ENCODE measurements at places on chromosomes 7 and 10.

DNA sequence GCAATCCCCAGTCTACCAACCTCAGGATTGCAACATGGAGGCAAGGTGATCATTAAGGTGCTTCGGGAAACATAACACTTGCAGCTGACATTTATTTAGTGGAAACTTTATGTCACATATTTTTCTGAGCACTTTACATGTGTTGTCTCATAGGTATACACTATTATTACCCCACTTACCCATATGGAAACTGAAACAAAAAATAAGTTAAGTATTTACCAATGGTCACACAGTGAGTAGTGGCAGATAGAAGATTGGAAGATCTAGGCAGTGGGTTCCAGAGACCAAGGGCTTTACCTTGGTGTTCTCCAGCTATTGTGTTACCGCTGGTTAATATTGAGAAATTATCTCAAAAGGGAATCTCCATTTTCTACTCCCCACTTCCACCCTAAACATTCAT lies 1279.1 kb upstream of the SORCS1 start:
- DNase-seq = no peak

- DNase-seq = no peak
Observed at GRCh38 chr10:58362027-58362789, 23.0 kb upstream of the TFAM start.

DNA sequence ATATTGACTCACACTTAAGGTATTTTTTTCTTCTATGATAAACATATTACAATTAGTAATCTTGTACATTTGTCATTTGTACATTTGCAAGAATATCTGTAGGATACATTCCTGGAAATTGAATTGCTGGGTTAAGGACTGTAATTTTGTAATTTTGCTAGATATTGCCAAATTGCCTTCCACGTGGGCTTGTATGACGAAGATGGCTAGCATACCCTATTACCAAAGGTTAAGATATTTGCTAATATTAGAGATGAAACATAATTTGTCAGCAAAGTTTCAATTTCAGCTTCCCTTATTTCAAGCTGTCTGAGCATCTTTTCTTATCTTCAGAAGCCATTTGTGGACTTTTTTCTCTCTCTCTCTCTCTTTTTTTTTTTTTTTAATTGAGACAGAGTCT lies 1.0 kb upstream of the LYZL2 start:
- DNase-seq = no peak

DNA sequence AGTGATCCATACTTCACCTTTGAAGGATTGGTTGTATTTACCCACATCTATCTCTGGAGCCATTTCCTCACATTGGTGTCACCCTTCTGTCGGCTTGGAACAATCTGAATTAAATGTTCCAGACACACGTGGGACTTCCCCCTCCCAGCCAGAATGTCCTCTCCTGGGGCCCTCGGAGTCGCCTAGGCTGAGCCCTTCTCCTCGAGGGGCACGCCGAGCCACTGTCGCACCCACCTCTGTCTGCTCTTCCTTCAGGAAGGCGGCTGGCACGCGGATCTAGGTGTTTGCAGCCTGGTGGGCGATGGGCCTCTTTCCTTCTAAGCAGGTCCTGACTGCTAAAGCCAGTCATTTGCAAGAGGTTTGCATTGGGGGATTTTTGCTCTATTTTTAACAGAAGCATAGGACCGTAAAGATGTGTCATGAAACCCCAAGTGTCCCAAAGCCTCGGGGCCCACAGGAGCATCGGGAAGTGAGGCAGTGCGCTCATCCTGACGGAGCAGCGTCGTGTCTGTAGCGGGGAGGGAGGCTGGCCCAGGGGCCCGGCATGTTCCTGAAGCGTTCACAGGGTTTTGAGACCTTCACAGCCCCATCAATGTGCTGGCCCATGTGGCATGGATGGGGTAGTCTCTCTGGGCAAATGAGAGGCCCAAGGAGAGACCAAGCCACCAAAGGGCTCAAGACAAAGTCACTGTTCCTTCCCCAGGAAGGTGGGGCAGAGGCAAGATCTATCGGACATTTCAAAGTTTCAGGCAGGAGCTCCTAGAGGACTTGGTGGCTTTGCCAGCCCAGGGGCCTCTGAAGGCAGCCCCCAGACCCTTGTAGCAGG lies 86.7 kb downstream of the RGS10 start:
- DNase-seq = no peak

DNA sequence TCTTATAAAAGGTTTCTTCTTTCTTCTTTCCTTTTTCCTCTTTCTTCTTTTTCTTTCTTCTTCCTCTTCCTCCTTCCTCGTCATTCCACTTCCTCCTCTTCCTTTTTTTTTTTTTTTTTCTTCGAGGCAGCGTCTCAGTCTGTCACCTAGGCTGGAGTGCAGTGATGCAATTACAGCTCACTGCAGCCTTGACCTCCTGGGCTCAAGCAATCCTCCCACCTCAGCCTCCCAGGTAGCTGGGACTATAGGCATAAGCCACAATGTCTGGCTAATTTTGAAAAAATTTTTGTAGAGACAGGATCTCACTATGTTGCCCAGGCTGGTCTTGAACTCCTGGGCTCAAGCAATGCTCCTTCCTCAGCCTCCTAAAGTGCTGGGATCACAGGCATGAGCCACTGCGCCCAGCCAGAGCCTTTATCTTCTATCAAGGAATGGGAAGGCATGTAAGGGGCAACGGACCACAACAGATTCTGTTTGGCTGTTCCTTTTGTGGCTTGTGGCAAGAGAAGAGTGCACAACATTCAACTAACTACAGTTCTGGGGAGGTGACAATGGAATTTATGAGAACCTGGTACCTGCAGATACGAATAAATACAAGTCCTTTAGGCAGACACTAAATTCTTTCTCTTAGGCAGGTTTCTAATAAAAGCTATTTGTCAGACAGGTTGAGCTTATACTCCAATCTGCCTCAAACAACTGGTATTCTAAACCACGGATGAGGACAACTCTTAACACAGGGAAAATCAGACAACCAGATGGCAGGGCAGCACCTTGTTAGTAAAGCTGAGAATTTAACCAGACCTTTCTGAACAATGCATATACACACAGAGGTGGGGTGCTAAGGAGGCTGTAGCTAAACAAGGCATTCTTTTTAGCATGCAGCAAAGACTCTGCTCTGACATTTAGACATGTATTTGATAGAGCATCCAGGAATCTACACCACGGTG lies 100.3 kb downstream of the DOCK4 start:
- DNase-seq = no peak
